ENCODE measurements at places on chromosomes 11 and 22.

- DNase-seq = no peak
Observed at GRCh38 chr11:73946798-73947458, 3.9 kb upstream of the DNAJB13 start.

DNA sequence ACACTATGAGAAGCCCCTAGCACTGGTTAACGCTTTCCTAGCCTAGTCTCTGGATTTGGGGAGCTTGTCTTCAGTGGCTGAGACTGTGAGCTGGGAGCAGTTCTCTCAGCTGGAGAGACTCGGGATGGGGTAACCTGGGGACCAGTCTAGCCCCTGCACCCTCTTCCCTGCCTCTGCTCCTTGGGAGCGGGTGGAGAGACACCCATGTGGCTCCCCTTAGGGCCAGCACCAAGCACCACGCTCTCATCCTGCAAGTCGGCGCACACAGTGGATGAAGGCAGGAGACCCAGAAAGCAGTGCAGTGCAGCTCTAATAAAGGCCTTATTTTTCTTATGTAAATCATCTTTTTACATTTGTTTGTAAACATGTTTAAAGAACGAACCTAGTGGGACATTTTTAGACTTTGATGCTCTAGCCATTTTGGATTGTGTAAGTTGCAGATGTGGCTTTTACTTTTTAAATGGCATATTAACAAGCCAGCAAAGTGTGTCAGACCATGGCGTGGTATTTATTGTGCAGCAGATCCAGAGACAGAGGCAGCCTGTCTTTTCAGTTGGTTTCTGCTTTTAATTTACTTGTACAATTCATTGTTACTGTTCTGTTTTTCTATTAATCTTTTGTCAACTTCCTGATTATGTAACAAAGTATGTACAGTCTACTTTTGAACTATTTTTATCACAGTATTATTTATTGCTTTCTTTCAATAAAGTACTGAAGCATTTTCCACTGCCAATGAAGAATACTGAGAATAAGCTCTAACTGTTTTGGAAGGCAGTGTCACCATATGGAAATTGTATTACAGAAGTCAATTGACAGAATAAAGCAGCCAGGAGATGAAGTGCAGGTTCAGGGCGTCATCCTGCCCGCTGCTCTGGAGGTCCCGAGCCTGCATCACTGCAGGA lies 14.4 kb upstream of the CTTN start:
- DNase-seq = no peak

DNA sequence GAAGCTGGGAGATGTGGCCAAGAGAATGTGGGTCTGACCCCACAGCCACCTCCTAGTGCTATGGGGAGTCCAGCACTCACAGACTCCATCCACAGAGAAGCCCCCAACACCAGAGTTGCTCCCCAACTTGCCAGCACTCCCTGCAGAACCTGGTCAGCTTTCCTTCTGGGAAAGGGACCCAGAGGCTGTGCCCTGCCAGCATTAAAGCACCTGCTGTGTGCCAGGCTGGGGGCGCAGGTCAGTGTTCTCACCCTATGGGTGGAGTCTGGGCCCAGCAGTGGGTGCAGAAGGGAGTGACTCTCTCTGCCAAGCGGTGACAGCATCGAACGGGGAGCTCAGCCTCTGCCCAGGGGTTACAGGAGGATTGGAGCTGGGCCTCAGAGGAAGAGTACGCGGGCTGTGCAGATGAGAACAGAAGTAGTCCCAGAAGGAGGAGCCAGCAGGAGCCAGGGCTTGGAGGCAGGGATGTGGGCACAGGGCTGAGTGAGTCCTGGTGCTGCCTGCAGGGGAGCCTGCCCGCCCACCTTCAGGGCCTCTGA lies 114.4 kb downstream of the MPPED1 start:
- no peak for DNase-seq

- no peak for DNase-seq
Observed at GRCh38 chr22:34897126-34897525, 168.8 kb upstream of the ISX start.

DNA sequence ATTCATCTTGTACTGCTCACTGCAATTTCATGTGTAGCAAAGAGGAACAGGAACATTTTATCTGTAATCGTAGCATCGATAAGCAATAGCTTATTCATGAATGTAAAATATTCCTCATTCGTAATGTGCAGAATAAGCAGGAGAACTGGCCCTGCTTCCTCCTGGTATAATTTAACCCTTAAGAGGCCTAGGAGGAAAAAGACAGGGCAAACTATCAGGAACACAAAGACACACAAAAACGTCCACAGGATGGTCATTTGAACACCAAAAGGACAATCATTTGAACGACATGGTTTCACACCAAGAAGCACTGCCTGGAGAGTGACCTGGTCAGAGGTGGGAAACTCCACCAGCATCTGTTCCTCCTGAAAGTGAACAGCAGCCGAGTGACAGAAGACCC lies 63.9 kb downstream of the AHNAK start:
- no peak for DNase-seq

- peak; percentile 27 for DNase-seq
Observed at GRCh38 chr22:26610072-26610958, 7.5 kb downstream of the CRYBB1 start.

GRCh38 chr11:13015753-13016152 lies 6.6 kb downstream of the RASSF10 start:
- no peak for DNase-seq

DNA sequence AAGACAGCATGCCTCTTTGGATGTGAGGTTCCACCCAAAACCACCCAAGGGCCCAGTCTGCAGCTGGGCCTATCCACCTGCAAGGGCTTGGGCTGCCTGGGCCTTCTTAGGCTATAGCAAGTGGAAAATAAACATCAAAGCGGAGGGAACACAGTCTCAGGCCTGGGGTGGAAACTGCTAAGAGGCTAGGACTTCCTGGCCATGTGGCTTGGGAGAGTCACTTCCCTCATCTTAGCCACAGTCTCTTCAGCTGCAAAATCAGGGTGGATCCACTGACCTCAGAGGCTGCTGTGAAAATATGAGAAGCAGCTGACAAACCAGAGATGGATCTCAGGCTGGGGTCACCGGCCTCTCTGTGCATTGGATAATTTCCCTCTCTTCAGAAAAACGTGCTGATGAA lies 30.6 kb upstream of the TFIP11 start:
- DNase-seq = no peak

- no peak for DNase-seq
Observed at GRCh38 chr22:30308093-30308492, 18.6 kb downstream of the TBC1D10A start.

GRCh38 chr11:64458997-64459396 lies 100.0 kb downstream of the RPS6KA4 start:
- DNase-seq = no peak

DNA sequence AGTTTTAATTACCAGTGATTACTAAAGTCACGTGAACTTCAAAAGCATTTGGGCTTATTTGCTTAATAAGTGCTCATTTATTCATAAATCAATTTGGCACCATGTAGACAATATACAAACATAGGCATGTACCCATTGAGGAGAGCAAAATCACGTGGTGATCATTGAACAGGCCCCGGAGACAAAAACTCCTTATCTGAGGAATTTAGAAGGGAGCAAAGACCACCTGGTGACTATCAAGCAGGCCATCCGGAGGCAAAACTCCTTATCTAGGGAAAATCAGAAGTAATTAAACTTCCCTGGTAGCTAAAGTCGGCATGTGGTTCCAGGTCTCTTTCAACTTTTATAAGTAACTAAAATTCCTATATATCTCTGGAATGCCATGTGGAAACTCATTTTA lies 5.7 kb upstream of the BTBD10 start:
- DNase-seq = no peak

DNA sequence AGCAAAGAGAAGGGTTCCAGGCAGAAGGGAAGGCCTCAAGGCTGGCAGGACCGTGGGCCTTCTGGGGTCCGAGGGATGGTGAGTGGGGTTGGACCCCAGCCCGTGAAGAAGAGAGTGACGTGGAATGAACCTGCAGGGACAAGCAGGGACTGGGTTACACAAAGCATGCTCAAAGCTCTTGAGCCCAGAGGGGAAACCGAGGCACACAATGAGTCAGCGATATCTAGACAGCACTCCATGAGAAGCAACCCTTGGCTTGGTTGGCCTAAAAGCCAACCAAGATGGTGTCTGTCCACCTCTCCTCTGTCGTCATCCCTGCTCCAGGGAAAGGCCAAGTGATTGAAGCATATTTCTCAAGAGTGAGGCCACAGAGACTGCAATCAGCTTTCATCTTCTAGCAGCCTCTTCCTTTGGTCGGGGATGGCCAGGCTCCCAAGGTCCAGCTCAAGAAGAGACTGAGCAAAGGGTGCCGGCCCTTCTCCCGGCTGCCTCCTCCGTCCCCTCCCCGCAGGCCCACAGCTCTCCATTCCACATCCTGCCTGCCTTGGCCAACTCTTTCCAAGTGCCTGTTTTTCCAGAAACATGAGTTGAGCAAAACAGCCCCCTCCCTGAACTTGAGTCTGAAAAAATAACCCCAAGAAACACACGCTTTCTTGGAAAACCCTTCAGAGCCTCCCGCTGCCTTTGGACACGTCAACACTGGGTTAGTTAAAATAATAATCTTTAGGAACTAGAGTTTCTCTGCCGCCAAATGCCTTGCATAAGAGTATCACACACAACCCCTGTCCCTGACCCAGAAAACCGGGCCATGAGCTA lies 556.6 kb downstream of the MIAT start:
- no peak for DNase-seq

- no peak for DNase-seq
Observed at GRCh38 chr11:420911-421321, 6.1 kb upstream of the SIGIRR start.

DNA sequence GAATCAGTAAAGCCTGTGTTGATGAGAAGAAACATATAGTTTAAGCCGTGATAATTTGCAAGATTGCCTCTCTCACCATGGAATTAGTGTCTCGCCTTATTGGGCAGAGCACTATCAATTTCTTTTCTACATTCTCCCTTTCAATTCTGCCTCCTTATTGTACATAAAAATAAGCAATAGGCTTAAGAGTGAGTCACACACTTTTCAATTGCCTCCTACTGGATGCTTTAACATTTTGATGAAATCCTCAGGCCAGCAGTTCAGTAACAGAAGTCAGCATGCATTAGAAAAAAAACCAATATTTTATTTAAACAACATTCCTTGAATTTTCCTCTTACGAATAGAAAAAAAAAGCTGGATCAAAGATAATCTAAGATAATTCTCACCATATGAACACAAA lies 33.8 kb upstream of the VWA5A start:
- no peak for DNase-seq

DNA sequence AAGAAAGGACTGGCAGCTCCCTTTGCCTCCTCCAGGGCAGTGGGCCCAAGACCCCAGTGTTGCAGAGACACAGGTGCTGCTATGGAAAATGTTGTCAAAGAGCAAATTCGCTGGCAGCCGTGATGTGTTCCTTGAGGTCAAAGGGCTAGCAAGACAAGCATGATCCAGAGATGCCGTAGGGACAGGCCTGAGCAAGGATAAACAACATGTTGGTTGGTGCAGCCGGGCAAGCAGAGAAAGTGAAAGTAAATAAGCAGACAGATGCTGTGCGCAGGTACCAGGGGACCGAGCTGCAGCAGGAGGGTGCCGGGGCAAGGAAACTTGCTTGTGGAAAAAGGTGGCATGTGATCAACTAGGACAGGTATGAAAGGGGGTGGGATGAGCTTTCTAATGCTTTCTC lies 125.5 kb upstream of the NECTIN1 start:
- DNase-seq = no peak

DNA sequence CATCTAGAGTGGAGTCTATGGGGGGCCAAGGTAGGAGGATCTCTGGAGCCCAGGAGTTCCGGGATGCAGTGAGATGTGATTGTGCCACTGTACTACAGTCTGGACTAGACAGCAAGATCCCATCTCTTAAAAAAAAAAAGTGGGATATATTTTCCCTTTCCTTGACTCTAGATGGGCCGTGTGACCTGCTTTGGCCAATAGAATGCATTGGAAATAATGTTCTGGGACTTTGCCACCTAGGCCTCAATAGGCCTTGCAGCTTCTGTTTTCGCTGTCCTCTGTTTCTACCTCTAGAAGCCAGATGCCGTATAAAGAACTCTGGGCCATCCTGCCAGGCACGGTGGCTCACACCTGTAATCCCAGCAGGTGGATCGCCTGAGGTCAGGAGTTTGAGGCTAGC lies 3.6 kb downstream of the C11orf86 start:
- no peak for DNase-seq

DNA sequence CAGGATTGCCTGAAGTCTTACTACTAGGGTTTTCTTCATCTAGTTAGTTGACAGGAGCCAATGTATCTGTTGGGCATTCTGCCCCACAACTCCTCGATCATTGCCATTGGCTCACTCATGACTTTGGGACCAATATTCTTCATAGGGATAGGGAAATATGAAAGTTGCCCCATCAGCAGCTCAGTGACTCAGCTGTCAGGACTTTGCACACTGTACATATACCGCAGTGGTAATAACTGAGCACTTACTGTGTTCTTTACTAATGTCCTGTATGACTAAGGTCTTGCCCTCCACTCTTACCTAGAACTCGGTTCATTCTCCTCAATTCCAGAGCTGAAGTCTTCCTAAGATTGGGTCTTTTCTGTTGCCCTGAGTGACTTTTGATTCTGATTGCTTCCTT lies 46.8 kb upstream of the PGR start:
- no peak for DNase-seq

DNA sequence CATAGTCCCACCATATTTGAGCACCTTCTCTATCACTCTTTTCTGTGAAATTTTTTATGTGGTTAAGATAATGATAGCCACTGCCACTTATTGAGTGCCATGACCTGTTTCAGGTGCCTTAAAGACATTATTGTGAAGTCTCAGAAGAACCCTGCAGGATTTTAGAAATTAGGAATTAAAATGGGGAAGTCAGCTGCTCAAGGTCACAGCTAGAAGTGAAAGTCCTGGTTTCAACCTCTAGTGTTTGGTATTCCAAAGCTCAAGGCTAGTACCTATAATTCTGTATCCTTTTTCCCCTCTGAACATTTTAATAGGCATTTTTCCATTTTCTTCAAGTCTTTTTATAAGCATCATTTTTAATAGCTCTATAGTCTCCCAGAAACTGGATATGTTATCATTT lies 9.0 kb upstream of the RRM1 start:
- no peak for DNase-seq

GRCh38 chr11:36426226-36426848 lies 83.7 kb downstream of the TRAF6 start:
- DNase-seq = no peak

- DNase-seq = no peak
Observed at GRCh38 chr11:2139123-2139521, at the start of gene IGF2. Gene IGF2 (minus strand): TSS chr11:2139389. CDS start chr11:2135523, 3,866 bp downstream.
